H7 (cell line): ENCODE measurements at places on chromosomes 12 and 14. TPM values are rescaled to one million over a fixed set of nuclear protein-coding genes. Genes with fewer than 3 reads are reported as not detected.

DNA sequence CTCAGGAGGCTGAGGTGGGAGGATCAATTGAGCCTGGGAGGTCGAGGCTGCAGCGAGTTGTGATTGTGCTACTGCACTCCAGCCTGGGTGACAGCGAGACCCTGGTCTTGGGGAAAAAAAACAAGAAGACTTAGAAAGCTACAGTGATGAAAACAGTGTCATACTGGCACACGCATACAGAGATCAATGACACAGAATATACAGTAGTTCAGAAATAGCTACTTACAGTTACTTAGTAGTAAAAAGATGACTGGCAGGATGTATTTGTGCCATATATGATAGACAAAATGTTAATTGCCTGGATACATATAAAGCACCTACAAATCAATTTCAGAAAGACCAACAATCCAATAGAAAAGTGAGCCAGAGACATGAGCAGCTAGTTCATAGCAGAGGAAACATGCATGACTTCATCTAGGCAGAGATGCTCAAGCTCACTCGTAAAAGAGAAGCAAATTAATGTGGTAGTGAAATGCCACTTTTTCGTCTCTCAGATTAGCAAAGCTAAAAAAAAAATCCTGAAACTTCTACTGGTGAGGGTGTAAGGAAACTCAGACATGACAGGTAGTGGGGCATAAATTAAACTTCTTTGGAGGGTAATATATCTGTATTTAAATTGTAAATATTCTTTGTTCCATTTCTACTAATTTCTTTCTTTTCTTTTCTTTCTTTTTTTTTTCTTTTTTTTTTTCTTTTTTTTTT is 2.5 kb upstream of the ALDH2 start:
- no peak for DNase-seq

DNA sequence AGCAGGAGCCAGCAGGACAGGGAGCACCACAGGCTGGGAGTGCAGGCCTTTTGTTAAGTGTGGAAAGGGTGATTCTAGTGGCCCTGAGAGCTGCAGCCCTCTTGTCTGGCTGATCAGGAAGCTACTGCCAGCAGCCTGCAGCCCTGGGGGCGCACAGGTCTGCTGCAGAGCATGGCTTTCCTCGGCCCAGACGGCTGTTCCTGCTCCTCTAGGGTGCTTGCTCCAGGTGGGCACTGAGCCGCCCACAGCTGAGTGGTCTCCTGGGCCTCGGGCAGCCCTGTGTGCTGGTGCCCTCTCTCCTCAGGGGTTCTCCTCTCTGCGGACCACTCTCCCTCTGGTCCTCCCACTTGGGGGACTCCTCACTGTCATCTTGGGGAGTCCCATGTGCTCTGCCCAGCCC is 18.9 kb downstream of the CCDC88C start:
- peak; percentile 55 for DNase-seq

- DNase-seq: no peak
These were observed 20.6 kb downstream of the GNG2 start for GRCh38 chr14:51880835-51881580.

GRCh38 chr14:101878822-101879528 is 85.4 kb upstream of the DYNC1H1 start:
- DNase-seq: no peak

DNA sequence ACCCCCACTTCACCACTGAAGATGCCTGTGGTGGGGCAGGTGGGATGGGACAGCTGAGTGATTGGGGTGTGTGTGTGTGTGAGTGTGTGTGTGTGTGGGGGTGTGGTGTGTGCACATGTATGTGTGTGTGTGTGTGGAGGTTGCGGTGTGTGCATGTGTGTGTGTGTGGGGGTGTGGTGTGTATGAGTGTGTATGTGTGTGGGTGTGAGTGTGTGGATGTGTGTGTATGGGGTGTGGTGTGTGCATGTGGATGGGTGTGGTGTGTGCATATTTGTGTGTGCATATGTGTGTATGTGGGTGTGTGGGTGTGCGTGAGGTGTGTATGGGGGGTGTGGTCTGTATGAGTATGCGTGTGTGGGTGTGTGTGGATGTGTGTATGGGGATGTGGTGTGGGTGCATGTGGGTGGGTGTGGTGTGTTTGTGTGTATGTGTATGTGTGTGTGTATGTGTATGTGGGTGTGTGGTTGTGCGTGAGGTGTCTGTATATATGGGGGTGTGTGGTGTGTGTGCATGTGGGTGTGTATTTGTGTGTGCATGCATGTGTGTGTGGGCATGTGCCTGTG is 61.6 kb downstream of the PLEKHG3 start:
- no peak for DNase-seq

GRCh38 chr12:33439587-33440011 is at the start of gene SYT10:
SYT10 (minus strand) TSS chr12:33439819; CDS start chr12:33439522, 297 bp downstream.
- peak; percentile 88 for DNase-seq

DNA sequence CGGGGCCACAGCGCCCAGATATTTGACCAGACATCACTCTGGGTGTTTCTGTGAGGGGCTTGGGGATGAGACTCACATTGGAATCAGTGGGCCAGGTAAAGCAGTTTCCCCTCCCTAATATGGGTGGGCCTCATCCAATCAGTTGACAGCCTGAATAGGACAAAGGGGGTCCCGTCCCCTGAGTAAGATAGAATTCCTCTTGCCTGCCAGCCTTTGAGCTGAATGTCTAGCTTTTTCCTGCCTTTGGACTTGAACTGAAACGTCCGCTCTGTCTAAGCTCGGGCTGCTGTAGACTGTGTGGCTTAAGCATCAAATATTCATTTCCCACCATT is 88.8 kb upstream of the DIO3 start:
- DNase-seq: no peak

DNA sequence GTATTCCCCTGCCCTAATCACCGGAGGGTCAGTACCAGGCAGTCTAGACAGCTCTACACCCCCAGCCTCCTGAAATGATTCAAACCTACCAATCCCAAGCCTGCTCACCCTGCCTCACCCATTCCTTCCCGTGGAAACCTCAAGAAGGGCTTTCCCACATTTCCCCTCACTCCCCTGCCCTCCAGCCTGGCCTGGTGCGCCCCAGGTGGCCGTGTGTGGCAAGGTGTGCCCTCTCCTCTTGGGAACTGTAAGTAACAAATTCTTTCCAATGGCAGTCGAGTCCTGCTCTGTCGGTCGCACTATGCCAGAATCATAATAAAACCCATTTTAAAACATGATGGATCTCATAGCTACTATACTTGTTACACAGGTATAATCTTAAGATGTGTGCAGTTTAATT is 13.9 kb upstream of the DEGS2 start:
- peak; percentile 55 for DNase-seq

DNA sequence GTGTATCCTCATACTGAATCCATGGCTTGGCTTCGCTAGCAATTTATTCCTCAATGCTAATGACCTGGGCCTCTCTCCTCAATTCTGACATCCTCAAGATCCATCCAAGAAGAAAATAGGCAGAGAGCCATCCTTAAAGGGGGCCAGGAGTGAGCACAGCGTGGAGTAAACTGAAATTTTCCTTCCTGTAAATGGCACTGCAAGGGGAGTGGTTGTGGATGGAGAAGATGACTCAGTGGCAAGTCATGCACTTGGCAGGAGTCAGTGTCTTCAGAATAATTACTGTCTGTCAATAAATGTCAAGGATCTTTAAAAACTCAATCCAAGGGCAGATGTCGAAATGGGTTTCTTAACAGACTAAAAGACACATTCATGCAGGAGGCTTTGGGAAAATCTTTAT is 88.0 kb upstream of the TMEM132C start:
- no peak for DNase-seq

- DNase-seq: peak; percentile 93
These were observed 804 bp downstream of the GAPDH start for GRCh38 chr12:6534945-6535696.

GRCh38 chr12:74957231-74957630 is 252.4 kb downstream of the KCNC2 start:
- DNase-seq: no peak

DNA sequence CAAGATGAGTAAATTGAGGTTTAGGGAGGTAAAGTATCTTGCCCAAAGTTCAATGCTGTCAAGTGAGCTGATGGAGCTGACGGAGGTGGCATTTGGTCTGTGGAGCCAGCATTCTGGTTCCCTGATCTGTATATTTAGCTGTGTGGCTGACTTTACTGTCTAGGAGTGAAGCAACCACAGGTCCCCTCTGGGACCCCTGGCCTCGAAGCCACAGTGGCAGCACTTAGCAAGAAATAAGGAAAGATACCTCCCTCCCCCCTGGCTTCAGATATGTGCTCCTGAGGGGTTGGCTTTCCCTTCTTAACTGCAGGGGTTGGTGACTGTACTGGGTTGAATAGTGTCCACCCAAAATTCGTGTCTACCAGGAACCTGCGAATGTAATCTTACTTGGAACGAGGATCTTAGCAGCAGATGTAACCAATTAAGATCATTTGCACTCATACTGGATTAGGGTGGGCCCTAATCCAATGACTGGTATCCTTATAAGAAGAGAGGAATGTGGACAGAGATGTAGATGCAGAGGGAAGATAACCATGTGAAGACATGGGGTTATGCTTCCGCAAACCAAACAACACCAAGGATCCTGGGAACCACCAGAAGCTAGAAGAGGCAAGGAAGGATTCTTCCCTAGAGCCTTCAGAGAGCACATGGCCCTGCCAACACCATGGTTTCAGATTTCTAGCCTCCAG is 2.0 kb upstream of the ACVR1B start:
- DNase-seq: no peak

- no peak for DNase-seq
These were observed 214.1 kb downstream of the DUSP6 start for GRCh38 chr12:89138048-89138852.

The CCDC38 gene
- not detected in 2 replicates for total RNA-seq

The SMIM41 gene
- not detected in 2 replicates for total RNA-seq

The TUBA1C gene
- total RNA-seq: 1,301 and 1,698 TPM in 2 replicates

The INHBC gene
- total RNA-seq: not detected in 2 replicates

The GLIPR1L2 gene
- total RNA-seq: not detected in 2 replicates

The ASB2 gene
- 0.21 TPM in 1 of 2 replicates, not detected in the other for total RNA-seq

The NRXN3 gene
- 0.80 and 0.89 TPM in 2 replicates for total RNA-seq

The CCDC198 gene
- not detected in 2 replicates for total RNA-seq
